ENCODE measurements at places on chromosomes 7 and 10.

GRCh38 chr10:19466709-19467108 is 349.5 kb upstream of the PLXDC2 start:
- no peak for DNase-seq

- no peak for DNase-seq
These were observed 152.4 kb upstream of the ADO start for GRCh38 chr10:62652114-62652513.

DNA sequence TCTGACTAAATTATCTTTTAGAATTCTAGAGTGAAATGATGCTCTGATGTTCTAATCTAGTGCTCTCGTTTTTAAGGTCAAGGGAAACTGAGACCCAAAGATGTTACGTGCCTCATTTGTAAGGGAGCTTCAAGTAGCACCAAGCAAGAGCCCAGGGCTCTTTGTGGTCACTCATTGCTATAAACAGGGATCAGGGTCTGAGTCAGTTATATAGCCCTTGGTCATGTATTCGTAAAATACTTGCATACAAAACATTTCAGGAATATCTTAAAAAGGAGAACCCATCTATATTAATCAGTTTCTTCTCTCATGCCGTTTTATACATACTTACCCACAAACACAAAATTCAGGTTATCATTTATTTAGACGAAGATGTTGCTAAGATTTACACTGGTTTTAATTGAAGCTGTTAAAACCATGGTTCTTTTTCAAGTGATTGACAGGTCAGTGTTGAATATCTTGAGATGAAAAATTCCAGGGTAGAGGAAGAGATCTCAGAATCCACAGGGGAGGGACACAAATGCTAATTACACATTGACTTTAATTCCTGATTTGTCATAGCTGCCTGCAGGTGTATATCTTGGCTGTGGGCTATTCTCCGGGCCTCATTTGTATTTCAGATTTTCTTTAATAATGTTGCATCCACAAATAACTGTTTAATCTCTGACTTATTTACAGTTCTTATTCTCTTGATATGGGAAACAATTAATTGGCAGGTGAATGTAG is 188.4 kb downstream of the SND1 start:
- no peak for DNase-seq

- DNase-seq: no peak
These were observed 19.4 kb downstream of the TUBAL3 start for GRCh38 chr10:5385224-5385623.

DNA sequence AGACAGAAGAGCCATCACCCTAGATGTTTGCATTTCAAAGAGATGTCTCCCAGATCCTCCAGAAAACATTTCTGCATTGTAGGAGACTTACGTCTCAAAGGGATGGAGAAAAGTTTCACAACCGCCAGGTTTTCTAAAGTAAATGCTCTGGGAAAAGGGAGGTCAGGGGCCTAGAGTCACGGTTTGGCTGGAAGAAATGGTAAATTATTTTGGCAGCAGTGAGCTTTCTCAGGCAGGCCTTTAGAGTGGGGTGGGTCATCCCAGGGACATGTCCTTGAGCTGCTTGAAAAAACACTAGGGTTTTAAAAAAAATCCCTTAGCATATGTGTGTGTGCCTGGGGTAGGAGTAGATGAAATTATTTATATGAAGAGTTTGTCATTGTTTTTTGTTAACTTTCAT is 728.8 kb downstream of the TYW1 start:
- DNase-seq: no peak

DNA sequence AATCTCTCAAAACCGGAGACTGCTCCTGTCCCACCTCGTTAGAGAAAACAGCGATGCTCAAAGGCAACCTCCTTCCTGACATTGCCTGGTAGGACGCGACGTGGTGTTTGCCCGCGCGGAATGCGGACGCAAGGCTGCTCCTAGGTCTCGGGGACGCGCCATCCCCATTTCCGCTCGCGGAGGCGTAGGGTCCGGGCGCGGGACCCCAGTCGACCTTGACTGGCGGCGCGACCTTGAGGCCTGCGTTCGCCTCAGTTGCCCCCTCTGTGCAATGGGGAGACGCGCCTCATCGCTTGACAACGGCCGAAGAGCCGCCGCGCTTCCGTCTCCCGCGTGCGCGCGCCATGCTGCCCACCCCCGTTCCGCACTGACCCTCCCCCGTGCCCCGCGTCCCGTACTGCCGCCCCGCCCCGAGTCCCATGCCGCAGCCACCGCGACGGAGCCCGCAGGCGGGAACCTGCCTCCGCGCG is 412 bp upstream of the PPIA start:
- DNase-seq: no peak

DNA sequence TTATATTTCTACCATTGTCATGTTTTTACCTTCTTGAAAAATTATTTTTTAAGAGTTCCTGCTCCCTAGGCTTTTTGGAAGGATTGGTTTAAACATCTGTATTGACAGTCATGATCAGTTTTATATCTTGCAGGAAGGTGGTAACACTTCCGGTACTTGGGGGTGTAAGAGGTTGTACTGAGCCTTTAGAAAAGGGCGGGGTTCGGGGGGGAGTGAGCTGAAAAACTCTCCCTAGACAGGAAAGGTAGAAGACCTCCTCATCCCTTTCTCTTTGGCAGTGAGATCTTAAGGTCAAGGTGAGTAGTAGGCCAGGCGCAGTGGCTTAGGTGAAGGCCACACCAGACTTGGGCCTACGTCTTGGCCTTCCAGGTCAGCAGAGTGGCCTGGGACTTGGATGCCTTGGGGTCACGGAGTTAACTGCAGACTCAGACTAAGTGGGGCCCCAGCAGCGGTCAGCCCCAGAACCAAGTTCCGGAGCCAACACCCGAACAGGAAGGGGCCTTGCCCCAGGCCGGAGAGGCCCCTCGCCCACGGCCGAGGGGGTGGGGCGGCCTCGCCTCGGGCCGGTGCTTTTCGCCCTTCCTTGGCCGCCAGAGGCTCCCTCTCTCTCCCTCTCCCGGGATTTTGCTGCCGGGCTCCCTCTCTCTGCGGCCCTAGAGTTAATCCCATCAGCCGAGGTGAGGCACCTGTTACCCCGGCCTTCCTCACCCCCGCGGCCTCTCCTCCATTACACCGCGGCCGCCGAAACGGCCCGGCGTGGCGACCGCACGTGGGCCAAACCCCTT is at the start of gene PPP1R9A:
Gene PPP1R9A (plus strand): TSS at position 569 of the 785 bp plus-strand sequence. CDS start 2,520 bp downstream, outside the sequence.
- DNase-seq: no peak
